ENCODE measurements at places on chromosomes 11 and 22.

DNA sequence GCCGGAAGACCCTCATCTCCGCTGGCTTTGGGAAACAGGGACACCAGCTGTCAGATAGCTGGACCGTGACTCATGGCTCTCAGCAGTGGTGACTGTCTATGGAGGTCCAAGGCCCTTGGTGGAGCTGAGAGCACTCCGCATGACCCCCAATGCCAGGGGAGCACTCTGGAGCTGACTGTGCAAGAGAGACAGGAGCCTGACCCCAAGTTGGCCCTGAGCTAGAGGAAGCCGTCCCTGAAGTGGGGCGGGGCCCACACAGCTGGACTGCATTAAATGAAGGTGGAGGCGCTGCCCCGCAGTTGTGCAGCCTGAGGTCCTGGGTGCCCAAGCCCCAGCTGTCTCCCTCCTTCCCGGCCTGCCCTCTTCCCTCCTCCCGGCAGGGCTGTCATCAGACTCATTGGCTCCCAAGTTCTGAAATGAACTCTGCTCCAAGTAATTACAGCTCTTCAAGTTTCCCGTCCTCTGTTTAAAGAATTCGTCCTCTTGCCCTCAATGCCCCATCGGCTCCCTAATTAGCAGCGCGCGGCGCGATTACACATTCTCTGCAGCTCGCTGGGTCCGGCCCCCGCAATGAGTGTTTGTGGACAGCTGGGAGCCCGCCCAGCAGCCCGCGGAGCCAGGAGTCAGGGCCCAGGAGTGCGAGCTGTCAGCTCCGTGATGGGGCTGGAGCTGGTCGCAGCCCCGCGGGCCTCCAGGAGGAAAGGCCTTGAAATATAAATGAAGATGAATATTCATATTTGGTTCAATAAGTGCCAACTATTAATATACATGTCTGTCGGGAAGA, 93.2 kb upstream of the LMO1 start:
- no peak for DNase-seq

DNA sequence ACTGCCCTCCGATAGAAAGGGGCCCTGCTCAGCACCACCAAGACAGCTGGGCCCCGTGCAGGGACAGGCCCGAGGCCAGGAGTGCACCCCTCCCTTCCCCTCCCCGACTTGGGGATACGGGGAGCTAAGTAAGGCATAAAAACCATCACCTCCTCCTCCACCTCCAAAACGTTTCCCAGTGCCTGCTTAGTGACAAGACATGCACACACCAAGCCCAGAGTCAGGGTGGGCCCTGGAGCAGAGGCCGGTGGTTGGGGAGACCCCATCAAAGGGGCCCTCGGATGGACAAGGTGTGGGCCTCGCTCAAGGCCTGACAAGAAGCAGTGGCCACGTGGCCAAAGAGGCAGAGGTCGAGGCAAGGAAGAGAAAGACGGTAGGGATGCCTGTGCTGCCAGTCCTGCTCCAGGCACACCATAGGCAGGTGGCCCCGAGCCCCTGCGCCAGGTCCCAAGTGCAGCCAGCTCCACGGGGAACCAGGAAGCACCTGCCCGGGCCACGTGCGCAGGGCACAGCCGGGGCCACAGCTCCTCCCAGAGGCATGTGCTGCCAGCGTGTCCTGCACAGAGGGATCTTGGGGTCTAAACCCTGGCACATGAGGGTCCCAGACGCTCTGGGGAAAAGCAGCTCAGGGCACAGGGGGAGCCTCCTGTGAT, 53.0 kb downstream of the BRD1 start:
- no peak for DNase-seq

GRCh38 chr11:100777103-100777502, 90.0 kb downstream of the ARHGAP42 start:
- DNase-seq: no peak

DNA sequence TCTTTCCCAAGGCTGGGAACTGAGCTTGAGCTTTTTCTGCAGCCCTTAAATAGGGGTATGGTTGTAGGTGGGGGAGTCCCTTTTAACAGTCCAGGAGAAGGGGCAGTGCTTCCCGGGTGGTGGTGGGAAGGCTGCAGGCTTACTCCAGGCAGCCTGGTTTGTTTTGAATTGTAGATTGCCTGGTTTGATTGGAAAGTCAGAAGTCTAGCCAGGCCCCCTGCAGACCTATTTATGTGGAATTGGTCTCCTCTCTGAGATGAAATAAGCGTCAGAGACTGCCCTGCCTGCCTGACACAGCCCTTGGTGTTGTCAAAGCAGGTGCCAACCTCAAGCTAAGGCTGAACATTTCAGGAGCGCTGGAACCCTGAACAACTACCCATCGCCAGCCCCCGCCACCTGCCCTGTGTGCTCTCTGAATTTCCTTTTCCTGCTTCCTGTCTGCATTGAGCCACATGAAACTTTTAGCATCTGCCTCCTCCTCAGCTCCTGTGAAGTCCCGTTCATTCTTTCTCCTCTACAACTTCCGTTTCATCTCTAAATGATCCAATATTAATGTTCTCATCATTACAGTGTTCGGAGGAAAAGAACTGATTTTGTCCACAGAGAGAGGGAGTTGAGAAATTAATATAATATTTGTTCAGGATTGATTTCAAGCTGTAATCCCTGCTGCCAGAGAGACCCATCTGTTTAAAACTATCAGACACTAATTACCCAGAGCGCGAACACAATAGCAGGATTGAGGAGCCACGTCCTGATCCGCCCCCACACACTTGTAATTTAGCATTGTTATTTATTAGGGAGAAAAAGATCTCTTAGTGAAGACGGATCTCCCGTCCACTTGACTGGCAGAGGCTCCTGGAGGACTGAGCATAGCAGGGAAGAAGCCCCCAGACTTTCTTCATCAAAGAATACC, 136.5 kb downstream of the TRIM29 start:
- no peak for DNase-seq

- no peak for DNase-seq
Measured at GRCh38 chr11:122393209-122393860, 262.2 kb upstream of the UBASH3B start.

DNA sequence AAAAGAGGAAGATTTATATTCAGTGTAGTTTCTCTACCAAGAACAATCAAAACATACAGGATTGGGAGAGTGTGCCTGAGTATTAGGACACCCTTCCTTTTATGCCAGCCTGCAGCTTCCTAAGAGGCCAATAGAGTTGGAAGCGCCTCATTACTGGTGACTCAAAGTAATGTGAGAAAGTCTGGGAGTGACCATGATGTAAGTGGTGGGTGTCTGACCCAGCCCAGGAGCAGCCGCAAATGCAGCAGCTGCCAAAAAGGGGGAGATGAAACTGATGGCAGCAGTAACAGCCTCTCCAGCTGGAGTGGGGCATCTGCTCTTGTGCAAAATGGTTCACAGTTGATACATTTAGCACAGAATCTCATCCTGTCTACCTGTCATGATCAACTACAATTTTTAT, 62.0 kb downstream of the ZNF280B start:
- no peak for DNase-seq

All from activated T-cell treated with anti-CD3 and anti-CD28 coated beads for 4 hours (primary cell).